ENCODE measurements at places on chromosomes 7 and 10. TPM values are rescaled to one million over a fixed set of nuclear protein-coding genes. Genes with fewer than 3 reads are reported as not detected.

The CYCS gene
- polyA plus RNA-seq = 417 TPM

The CAMK2B gene
- polyA plus RNA-seq = 107 TPM

The PRKAG2 gene
- polyA plus RNA-seq = 52.4 TPM

The HOGA1 gene
- 30.4 TPM for polyA plus RNA-seq

The HILPDA gene
- 5.6 TPM for polyA plus RNA-seq

The POU6F2 gene
- polyA plus RNA-seq = 0.07 TPM

The TUBB8 gene
- polyA plus RNA-seq = 0.04 TPM

The MUC3A gene
- 0.36 TPM for polyA plus RNA-seq

The CACNB2 gene
- 16.8 TPM for polyA plus RNA-seq

The WEE2 gene
- not detected for polyA plus RNA-seq

The ZNF804B gene
- not detected for polyA plus RNA-seq

The JCAD gene
- 13.0 TPM for polyA plus RNA-seq

The LRGUK gene
- polyA plus RNA-seq = 0.22 TPM

The ANKRD1 gene
- polyA plus RNA-seq = 6,963 TPM

The ZDHHC4 gene
- 25.5 TPM for polyA plus RNA-seq

The TSPAN13 gene
- polyA plus RNA-seq = 40.1 TPM

The TMEM130 gene
- polyA plus RNA-seq = 0.22 TPM

The RASA4B gene
- polyA plus RNA-seq = 3.2 TPM

The KCNH2 gene
- polyA plus RNA-seq = 50.2 TPM

The KCP gene
- polyA plus RNA-seq = 0.23 TPM

The CYP3A4 gene
- not detected for polyA plus RNA-seq

The PPP1R3A gene
- 22.6 TPM for polyA plus RNA-seq

The WNT2 gene
- 0.07 TPM for polyA plus RNA-seq

The LAMB1 gene
- 84.0 TPM for polyA plus RNA-seq

The ZNF248 gene
- polyA plus RNA-seq = 8.6 TPM

The KAZALD1 gene
- 16.5 TPM for polyA plus RNA-seq

The AMZ1 gene
- 0.04 TPM for polyA plus RNA-seq
